ENCODE measurements at places on chromosomes 4 and X. TPM values are rescaled to one million over a fixed set of nuclear protein-coding genes. Genes with fewer than 3 reads are reported as not detected.

GRCh38 chr4:142265946-142266345 is 580.2 kb downstream of the INPP4B start:
- no peak for DNase-seq

GRCh38 chrX:43266487-43266886 is 389.6 kb upstream of the MAOA start:
- no peak for DNase-seq

GRCh38 chr4:107834241-107834794 is 9.6 kb downstream of the SGMS2 start:
- DNase-seq, result no peak

- no peak for DNase-seq
These were observed 295.4 kb downstream of the RAPGEF2 start for GRCh38 chr4:159398236-159398638.

GRCh38 chr4:188552741-188553275 is 413.6 kb downstream of the TRIML1 start:
- no peak for DNase-seq

- DNase-seq, result no peak
These were observed 448 bp upstream of the SCFD2 start for GRCh38 chr4:53366301-53366716.

The ZNF185 gene
- total RNA-seq, result 1.0 TPM

The UGT2B15 gene
- total RNA-seq, result not detected

The PHOX2B gene
- not detected for total RNA-seq
